ENCODE measurements at places on chromosomes 1 and 21. TPM values are rescaled to one million over a fixed set of nuclear protein-coding genes. Genes with fewer than 3 reads are reported as not detected.

OPRD1 gene
- total RNA-seq, result not detected

IFI44L gene
- total RNA-seq, result 1.7 TPM

TCHH gene
- total RNA-seq, result 0.44 TPM

IFI16 gene
- total RNA-seq, result 84.3 TPM

KRTAP11-1 gene
- not detected for total RNA-seq

CHD5 gene
- total RNA-seq, result not detected

ILDR2 gene
- total RNA-seq, result 0.57 TPM

NMNAT2 gene
- total RNA-seq, result not detected

CPLANE2 gene
- total RNA-seq, result 5.6 TPM

PPM1J gene
- 4.8 TPM for total RNA-seq

FMO2 gene
- total RNA-seq, result 63.1 TPM

ATPAF1 gene
- 25.7 TPM for total RNA-seq

CYP4A22 gene
- not detected for total RNA-seq

ADORA1 gene
- not detected for total RNA-seq

ARID1A gene
- 41.6 TPM for total RNA-seq

COP1 gene
- total RNA-seq, result 32.5 TPM

TEDDM1 gene
- total RNA-seq, result not detected

COL24A1 gene
- total RNA-seq, result not detected

PYHIN1 gene
- total RNA-seq, result 2.3 TPM

IL19 gene
- 0.23 TPM for total RNA-seq

NBPF4 gene
- not detected for total RNA-seq

SMCP gene
- not detected for total RNA-seq

LRRC38 gene
- total RNA-seq, result not detected

TRIM45 gene
- 0.72 TPM for total RNA-seq

DTL gene
- total RNA-seq, result 2.1 TPM

CENPL gene
- total RNA-seq, result 3.6 TPM

TFF1 gene
- total RNA-seq, result not detected

CNR2 gene
- total RNA-seq, result not detected

PPIH gene
- 40.1 TPM for total RNA-seq

LAMC1 gene
- 70.9 TPM for total RNA-seq

GBP7 gene
- not detected for total RNA-seq

KCND3 gene
- total RNA-seq, result 2.7 TPM

ASTN1 gene
- total RNA-seq, result under 0.01 TPM

BEND5 gene
- not detected for total RNA-seq

EDEM3 gene
- 22.1 TPM for total RNA-seq

ATP6V1G3 gene
- total RNA-seq, result not detected

CDC7 gene
- 2.1 TPM for total RNA-seq

ZFP69B gene
- 0.57 TPM for total RNA-seq

ENAH gene
- total RNA-seq, result 34.9 TPM

AUNIP gene
- total RNA-seq, result 5.4 TPM

HMCN1 gene
- 6.7 TPM for total RNA-seq

SEC22B gene
- total RNA-seq, result 20.0 TPM

COL16A1 gene
- 23.5 TPM for total RNA-seq

HAO2 gene
- not detected for total RNA-seq

TNFAIP8L2 gene
- total RNA-seq, result 2.3 TPM

SPRR2F gene
- 0.76 TPM for total RNA-seq

OR2L13 gene
- total RNA-seq, result not detected

TOMM40L gene
- 9.3 TPM for total RNA-seq
